HS-5 (cell line): ENCODE measurements at places on chromosomes 16 and 17.
A peak's percentile ranks its signal among the peaks of the same experiment; 100 is the strongest.

- no peak for DNase-seq
Measured at GRCh38 chr17:351875-352420, 659 bp downstream of the RPH3AL start.

DNA sequence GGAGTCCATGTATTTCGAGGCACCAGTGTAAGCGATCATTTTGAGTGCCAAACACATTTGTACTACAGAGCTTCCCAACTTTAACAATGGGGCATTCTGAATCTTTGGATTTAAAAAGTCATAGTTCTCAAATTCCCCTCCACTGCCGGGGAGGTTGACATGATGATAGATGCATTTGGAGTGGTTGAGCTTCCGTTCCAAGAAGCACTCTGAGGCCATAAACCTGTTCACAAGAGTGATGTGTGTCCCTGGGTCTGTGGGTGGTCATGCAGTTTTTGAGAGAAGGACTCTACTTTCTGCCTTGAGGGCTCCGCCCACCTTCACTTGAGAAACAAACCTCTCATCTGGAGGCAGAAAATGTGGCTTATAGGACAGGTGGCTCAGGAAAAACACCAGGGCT is 43.7 kb downstream of the IRX5 start:
- no peak for DNase-seq

- no peak for DNase-seq
Measured at GRCh38 chr16:75552951-75553350, 3.1 kb downstream of the TMEM231 start.

GRCh38 chr17:77349976-77350830 is 209.4 kb downstream of the SEC14L1 start:
- DNase-seq, result no peak

GRCh38 chr17:4604111-4604644 is 19.8 kb downstream of the SMTNL2 start:
- DNase-seq, result no peak

DNA sequence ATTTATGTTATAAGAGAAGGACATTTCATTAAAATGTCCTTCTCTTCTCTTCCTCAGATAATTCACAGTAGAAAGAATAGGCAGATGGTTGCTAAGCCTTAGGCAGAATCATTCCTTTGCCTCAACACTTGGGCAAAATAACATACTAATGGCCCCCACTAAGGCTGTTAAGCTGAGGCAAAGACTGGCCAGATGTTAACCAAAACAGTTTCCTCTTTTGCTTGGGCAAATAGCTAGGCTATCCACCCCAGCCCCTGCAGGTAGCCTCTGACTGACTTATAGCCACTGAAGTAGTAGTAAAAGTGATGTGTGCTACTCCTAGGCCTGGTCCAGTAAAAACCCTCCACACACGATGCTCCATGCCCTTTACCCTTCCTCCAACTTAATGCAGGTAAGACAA is 55.2 kb downstream of the SPAG9 start:
- no peak for DNase-seq

DNA sequence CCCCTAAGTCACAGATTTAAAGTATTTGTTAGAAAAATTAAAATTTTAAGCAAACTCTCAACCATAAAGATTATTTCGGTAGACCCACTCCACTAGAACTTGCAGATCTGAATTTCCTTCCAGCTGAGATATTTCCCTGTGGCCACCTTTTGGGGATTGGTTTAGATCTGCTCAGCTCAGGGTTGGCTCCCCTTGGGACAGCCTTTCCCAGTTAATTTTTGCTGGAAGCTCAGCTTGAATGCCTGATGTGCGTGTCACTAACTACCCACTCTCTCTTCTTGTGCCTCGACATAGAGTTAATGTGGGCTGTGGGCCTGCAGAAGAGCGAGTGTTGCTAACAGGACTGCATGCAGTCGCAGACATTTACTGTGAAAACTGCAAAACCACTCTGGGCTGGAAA is 57.6 kb downstream of the YPEL2 start:
- no peak for DNase-seq

- DNase-seq, result no peak
Measured at GRCh38 chr16:86995456-86995855, 321.7 kb downstream of the C16orf95 start.

GRCh38 chr17:21049457-21049856 is 6.6 kb upstream of the USP22 start:
- DNase-seq, result no peak

DNA sequence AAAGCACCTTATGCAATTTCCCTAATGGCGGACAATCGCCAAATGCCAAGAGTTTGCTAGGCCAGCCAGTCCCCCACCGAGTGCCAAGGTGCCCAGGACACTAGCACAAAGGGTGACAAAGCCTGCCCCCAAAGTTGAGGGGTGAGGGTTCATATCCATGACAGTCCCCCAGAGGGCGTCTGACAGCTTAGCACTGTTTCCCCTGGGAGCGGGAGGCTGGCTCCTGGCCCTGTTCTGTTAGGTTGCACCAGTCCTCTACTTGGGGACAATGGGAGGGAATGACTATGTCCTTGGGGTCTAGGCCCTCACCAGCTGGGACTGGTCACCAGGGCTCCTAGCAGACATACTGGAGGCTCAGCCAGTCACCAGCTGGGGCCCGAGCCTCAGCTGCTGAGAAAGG is 66.9 kb downstream of the MYO18A start:
- no peak for DNase-seq

GRCh38 chr16:30901201-30902028 is 5.0 kb downstream of the CTF1 start:
- DNase-seq, result no peak

GRCh38 chr17:34584805-34585416 is 5.5 kb downstream of the TMEM132E start:
- no peak for DNase-seq

DNA sequence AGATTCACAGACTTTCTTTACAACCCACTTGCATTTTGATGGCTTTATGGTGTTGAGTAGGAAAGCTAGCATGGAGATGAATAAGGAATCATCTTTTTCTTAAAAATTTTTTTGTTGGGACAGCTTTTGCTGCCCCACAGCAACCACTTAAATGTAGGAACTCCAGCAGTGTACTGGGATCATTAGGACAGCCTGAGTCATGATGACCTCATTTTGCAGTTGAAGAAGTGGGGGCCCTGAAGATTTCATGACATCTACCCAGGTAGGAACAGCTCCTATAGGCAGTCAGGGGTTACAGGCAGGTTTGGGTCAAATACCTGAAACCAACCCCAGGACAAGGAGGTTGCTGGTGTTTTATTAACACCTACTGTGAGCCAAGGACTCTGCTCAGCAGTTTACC is 2.1 kb downstream of the METTL22 start:
- DNase-seq, result no peak

GRCh38 chr17:2933606-2934005 is 129.8 kb downstream of the OR1D5 start:
- no peak for DNase-seq

- DNase-seq, result no peak
Measured at GRCh38 chr16:69761983-69762813, at the start of gene WWP2. WWP2 (plus strand) TSS chr16:69762332; CDS start chr16:69787011, 24,679 bp downstream.

GRCh38 chr17:43598357-43599045 is 52.4 kb upstream of the ETV4 start:
- DNase-seq, result no peak

DNA sequence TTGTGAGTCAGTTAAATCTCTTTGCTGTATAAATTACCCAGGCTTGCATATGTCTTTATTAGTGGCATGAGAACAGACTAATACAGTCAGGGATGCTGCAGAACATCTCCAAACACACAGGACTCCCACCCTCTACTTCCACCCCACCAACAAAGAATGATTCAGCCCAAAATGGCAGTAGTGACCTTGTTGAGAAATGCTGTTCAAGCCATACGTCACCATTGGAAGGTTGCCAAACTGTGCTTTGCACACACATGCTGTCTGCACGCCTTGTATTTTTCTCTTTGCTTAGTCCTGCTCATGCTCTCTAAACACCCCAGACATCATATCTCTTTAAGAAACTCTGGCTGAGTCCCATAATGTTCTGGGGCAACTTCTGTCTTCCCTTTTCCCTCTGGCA is 589.6 kb downstream of the WWOX start:
- DNase-seq, result no peak

GRCh38 chr16:89103781-89104180 is 10.1 kb downstream of the ACSF3 start:
- DNase-seq, result no peak

DNA sequence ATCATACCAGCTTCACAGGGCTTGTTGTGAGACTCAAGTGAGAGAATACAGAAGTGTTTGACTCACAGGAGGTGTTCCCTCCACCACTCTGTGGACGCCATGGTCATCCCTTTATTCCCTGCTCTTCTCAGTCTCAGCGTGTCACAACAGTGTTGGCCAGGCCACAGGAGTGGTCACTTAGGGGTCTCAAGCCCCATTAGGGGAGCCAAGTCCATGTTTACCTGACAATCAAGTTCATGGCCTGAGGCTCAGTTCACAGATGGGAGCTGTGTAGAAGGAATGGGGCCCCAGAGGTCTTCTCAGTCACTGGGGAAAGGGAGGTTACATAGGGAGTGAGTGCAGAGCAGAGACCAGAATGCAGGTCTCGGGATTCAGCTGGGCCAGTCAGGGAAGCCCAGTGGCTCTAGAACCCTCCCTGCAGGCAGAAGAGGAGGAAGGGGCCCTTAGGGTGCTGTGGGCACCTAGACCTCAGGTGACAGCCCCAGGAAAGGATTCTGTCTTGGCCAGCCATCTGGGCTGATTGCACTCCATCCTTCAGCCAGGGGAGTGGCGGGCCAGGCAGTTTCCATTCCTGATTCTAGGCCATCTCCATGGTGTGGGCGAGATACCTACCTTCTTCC is 9.5 kb upstream of the CENPT start:
- DNase-seq, result no peak

DNA sequence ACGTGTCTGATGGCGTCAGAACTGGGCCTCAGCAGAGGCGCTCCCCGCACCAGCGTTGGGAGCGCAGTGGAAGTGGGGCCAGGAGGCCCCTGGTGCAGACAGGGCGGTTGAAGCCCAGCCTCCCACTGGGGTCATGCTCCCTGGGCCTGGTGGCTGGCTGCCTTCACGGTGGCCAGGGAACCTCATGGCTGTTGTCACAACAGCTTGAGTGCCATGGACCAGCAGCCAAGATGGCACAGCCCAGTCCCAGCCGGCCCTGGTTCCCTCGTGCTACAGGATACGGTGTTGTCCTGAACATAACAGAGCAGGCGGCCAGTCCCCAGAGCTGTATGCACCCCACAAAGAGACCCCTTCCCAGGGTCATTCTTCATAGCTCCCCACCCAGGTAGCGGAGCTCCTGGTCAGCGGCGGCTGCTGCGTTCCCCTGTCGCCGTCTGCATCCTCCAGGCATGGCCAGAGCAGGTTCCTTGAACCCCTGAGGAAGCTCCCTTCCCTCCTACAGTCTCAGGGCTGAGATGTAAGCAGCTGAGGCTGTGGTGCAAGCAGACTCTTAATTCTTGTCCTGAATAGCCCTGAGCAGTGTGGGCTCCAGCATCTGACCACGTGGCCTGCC is 29.7 kb downstream of the NME3 start:
- DNase-seq, result no peak

DNA sequence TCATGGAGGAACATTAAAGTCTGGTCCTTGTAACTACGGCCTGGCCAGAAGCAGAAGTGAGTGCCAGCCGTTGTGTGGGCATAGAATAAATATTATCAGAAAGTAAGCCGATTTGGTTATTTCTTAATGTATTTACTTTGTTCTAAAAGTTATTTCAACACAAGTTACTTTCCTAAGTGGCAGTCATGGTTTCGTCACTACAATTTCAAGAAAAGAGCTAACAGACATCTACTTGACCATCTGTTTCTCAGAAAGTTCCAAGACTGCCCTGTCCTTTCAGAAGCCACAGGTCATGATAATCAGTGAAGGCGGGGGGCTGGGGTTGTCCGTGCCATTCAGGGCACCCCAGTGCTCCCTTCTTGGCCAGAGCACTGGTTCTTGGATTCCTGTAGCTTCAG is 14.9 kb upstream of the FASN start:
- no peak for DNase-seq

- no peak for DNase-seq
Measured at GRCh38 chr16:79792664-79793351, 192.3 kb upstream of the MAF start.

DNA sequence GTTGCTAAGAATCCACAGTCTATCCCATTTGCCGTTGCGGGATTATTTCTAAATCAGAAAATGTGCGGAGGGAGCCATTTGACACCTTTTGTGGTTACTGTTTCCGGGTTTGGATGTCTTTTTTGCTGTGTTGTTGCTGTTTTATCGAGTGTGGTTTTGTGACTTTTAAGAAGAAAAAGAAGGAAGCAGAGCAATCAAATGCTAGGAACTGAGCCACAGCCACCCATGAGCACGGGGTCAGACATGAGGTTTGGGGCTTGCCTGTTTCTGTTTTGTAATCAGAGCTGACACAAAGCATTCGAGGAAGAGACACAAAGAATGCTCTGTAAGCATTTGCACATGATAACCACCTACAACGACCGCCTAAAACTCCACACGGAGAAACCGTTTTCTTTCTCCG is 53.1 kb upstream of the CHMP6 start:
- no peak for DNase-seq

GRCh38 chr16:86067936-86068335 is 169.0 kb downstream of the IRF8 start:
- DNase-seq, result no peak

- DNase-seq, result no peak
Measured at GRCh38 chr16:2779151-2779920, 2.3 kb upstream of the ELOB start.

- peak; percentile 85 for DNase-seq
Measured at GRCh38 chr17:27244491-27245223, 49.3 kb upstream of the WSB1 start.

DNA sequence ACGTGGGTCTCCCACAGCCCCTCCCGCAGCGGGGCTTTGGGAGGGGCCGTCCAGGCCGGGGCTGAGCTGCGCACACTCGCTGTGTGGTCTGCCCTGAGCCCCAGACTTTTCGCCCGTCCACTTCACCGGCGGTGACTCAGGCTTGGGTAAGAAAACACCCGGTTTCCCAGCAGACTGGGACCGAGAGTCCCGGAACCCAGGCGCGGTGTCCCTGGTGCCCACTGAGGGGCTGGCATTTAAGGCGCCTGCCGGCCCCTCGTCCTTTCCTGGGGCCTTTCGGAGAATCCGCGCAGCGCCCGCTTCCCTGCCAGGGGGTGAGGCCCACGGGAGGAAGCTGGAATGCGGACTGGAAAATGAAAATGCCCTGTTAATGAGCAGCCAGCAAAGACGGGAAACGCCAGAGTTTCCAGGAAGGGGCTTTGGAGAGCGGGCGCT is 100.3 kb downstream of the C16orf95 start:
- DNase-seq, result no peak

GRCh38 chr17:41785859-41786226 is 668 bp downstream of the JUP start:
- no peak for DNase-seq

GRCh38 chr16:55949518-55949917 is 74.3 kb upstream of the CES5A start:
- peak; percentile 9 for DNase-seq

DNA sequence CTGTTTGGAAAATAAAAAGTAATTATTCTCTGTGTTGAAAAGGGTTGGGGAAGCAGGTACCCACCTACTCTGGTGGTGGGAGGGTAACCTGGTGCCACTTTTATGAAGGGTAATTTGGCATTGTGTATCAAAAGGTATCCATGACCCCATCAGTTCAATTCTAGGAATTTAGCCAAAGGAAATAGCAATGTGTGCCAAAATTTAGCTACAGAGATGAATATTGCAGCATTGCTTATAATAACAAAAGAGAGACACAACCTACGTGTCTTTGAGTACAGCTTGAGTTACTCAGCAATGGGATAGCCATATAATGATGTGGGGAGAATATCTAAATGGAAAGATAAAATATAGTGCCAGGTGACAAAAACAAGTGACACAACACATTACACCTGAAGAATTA is 170.7 kb downstream of the NTN1 start:
- no peak for DNase-seq
